ENCODE measurements at places on chromosomes 3 and 15. TPM values are rescaled to one million over a fixed set of nuclear protein-coding genes. Genes with fewer than 3 reads are reported as not detected.

GRCh38 chr15:71139241-71139640 lies 24.0 kb downstream of the THSD4 start:
- no peak for DNase-seq

DNA sequence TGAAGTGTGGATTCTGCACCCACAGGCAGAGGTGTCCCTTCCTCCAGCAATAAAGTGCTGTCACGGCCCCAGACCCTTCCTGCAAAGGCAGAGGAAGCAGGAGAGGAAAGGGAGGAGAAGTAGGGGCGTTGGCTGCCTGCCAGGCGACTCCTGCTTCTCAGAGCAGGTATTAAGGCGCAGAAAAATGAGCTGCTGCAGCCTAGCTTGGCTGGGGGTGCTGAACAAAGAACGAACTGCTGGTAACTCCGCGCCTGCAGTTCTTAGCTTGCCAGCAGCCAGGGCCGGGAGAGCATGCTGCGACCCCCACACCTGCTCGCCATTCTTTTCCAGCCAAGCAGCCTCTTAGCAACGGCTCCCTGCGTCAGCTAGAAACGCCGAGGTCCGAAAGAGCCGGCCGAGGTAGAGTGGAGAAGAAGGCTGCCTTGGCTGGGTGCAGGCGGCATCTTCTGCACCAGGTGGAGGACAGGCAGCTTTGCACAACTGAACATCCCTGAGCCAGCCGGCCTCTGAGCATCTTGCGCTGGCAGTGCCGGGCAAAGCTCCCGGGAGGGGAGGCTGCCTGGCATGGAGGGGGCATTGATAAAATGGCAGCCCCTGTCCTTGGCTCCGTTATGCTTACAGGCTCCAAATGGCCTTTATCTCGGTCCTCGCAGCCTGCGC lies 296.0 kb downstream of the MEX3B start:
- no peak for DNase-seq

DNA sequence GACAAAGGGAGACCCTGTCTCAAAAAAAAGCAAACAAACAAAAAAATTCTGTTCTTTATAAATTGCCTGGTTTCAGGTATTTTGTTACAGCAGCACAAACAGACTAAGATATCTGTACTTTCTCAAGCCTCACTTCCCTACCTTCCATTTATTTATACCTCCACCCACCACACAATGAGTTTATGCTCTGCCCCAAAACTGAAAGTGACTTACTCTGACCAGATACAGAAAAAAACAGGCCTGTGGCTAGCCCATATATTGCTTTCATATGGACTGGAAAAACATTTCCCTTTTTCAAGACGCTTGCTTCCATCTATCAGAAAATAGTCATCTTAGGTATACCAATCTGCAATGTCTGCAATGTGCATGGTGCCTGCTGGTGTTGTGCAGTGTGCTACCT lies 8.7 kb upstream of the GPD1L start:
- DNase-seq = no peak

GRCh38 chr3:12325586-12326515 lies 37.0 kb downstream of the PPARG start:
- peak; percentile 63 for DNase-seq

DNA sequence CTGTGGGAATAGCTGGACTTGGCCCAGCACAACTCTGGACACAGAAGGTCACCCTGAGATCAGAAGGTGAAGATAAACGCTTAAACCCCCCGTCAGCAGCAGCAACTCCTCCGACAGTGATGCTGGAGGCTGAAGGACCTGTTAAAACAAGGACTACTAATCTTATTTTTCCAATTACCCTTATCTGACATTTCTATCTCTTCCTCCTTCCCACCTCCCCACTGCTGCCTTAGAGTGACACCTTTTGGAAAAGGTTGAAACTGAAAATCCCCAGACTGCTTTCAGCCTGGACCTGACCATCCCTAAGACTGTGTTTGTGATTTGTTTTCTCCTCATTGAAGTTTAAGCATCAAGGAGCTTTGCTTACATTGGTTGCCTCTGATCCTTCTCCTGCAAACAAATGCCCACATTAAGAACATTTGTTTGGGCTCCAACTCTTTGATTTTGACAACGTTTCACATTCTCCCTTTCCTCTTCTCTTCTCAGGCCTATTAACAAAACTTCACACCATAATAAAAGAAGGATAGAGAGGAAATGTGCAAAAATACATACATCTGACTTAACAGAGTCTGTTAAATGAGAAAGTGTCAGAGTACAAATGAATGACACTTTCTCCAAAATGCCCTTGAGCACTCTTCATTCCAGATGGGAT lies 410.6 kb upstream of the WNT5A start:
- peak; percentile 19 for DNase-seq

- DNase-seq = no peak
Measured at GRCh38 chr15:45654749-45655148, 19.9 kb downstream of the SQOR start.

DNA sequence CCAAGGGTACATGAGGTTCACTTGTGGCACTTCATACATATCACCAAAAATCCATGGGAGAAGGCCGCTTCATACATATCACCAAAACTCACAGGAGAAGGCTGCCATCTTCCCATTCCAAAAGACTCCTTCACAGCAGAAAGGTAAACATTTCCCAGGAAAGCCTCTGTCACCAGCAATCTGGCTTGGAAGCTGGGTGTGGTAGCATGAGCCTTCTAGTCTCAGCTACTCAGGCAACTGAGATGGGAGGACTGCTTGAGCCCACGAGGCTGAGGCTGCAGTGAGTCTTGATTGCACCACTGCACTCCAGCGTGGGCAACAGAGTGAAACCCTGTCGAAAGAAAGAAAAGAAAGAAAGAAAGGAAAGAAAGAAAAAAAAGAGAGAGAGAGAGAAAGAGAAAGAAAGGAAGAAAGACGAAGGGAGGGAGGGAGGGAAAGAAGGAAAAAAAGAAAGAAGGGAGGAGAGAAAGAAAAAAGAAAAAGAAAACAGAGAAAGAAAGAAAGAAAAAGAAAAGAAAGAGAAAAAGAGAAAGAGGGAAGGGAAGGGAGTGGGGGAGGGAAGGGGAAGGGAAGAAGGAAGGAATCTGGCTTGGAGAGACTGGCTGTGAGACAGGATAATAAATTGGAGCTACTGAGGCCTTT lies 7.2 kb downstream of the LRIG1 start:
- no peak for DNase-seq

GRCh38 chr15:49813625-49814024 lies 192.8 kb downstream of the DTWD1 start:
- peak; percentile 10 for DNase-seq

CD47 gene
- total RNA-seq = 54.7 TPM

KLF15 gene
- 4.1 TPM for total RNA-seq

SLC27A2 gene
- total RNA-seq = 0.66 TPM

HAPLN3 gene
- total RNA-seq = 2.8 TPM

CD96 gene
- under 0.01 TPM for total RNA-seq

IGDCC3 gene
- not detected for total RNA-seq

ABHD5 gene
- 48.5 TPM for total RNA-seq

TRIP4 gene
- 13.9 TPM for total RNA-seq
